ENCODE measurements at places on chromosomes 5 and 9. TPM values are rescaled to one million over a fixed set of nuclear protein-coding genes. Genes with fewer than 3 reads are reported as not detected.

DNA sequence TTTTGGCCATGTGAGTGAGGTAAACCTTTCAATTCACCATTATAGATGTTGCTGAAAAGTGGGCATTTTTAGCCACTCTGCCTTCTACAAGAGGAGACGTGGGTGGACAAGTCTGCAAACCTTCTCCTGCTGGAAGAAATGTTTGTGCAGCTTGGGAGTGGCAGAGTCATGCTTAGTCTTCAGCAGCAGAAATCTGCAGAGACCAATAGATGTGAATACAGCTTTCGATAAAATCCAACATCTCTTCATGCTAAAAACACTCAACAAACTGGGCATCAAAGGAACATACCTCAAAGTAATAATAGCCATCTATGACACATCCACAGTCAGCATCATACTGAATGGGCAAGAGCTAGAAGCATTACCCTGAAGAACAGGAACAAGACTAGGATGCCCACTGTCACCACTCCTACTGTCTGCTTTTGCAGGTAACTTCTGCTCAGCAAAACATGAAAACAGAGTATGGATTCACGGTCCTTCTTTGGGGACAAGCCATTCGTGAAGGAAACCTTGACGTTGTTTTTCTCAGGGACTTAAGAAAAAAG is 91.3 kb downstream of the RALGPS1 start:
- DNase-seq: no peak

DNA sequence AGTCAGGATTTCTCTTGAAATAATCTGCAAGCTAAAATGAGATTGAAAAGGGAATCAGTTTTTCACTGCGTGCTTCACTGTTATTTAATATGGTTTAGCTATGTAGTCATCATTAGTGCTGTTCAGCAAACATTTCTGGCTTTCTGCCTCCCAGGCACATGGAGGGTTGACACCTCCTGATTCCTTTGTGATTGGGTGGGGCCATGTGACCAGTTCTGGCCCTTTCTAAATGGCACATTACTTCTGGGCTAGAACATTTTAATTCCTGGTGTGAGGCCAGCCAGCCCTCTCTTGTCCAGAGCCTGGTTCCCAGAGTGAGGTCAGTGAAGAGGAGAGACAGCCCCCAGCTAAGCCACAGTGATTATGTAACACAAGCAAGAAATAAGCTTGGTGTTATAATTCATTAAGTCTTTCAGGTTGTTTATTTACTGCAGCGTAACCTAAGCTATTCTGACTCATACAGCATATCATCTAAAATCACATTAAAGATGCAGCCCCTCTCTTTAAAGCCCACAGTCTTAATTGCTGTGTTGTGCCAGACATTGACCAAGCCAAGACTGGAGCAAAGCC is 17.4 kb upstream of the ARSI start:
- no peak for DNase-seq

DNA sequence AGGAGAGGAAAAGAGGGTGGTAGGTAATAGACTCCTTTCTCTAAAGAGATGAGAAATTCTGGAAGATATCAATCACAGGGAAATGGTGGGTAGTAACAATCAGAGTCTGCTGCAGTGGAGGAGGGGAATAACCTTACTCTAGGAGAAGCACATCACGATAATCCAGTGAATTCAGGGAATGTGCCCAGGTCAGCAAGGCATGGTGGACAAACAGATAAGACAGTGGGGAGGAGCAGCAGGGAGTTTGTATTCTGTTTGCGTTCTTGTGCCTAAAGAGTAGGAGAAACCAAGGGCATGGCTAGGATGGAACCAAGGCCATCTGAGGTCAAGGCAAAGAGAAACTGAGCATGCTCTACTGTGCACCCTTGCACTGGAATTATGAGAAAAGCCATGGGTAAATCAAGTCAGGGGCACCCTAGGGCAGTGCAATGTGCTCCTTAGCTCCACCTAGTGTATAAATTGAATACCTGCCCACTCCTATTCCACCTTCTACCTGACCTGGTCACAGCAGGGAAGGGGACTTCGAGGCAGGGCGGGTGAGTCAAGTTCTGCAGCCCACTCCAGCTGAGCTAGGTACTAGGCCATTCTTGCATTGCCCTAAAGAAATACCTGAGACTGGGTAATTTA is 31.6 kb downstream of the RETREG1 start:
- no peak for DNase-seq

Gene PCYOX1L
- total RNA-seq: 13.4 TPM

Gene TTLL11
- 4.2 TPM for total RNA-seq

All from activated T-cell treated with anti-CD3 and anti-CD28 coated beads, Interleukin-2, amount 50 U/mL, for 4 hours (primary cell).